ENCODE measurements at places on chromosomes 3 and 15.
A peak's percentile ranks its signal among the peaks of the same experiment; 100 is the strongest.

DNA sequence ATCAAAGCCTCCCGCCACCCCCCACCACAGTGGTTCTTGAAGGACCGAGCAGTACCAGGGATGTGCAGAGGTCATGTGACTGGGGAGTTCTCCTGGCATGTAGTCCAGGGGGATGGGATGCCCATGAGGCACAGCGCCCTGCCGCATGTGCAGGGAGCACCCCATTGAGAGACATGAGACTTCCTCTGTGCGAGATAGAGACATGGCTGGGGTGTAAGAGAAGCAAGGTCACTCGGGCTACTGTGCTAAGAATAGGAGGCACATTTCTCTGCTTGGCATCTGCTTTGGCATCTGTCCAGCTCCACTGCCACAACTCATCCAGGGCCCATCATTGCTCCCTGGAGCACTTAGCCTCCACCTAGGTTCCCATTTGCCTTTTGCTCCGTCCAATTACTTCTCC lies 2.4 kb upstream of the CYP1A1 start:
- peak; percentile 41 for DNase-seq

DNA sequence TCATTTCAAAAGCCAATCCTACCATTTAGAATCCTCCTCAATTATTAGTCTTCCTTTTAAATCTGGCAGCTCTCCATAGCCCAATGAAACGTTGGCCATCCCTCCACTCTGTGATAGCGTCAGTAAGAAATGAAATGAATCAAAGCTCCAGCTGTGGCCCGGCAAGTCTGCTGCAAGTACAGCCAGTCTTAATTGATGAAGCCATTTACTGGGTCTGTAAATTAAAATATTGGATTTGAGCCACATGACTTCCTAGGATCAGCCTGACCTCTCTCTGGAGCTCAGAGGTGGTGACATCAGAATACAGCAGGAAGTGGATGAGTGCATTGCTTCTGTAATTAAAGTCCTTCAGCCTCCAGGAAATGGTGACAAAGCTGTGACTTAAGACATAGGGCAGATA lies 347.0 kb upstream of the LMCD1 start:
- peak; percentile 5 for DNase-seq

GRCh38 chr3:126441256-126441880 lies 34.3 kb downstream of the ZXDC start:
- no peak for DNase-seq

GRCh38 chr3:40310705-40311104 lies 1.2 kb downstream of the EIF1B start:
- DNase-seq: no peak

DNA sequence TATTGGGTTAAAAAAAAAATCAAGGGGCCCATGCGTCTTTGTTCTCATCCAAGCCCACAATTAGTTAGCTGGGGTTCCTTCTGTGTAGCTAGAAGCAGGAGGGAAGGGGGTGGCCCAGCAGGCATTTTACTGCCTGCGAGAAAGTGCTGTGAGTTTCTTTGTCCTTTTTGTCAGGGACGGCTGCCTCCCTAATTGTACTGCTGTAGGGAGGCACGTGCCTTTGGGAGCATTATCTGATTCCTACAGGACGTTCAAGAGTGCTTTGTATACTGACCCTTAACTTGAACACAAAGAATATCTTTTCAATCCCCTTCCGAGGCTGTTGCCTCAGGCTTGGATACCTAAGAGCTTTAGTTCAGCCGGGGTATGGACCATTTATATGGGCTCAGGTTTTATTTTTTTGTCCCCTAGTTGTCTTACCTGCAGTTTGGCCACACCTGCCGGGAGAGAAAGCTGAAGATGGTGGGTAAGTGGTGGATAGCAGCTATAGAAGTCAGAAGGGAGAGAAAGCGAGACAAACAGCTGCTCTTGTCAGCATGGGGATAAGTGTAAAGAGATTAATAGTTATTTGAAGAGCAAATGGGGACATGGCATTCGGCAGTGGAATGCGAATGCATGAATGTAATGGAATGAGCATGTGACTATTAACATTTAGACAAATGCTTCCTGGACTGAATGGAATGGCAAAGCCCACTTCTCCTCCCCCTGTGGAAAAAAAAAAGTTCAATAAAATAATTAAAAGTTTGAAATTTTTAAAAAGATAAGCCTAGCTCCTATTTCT lies 175.2 kb downstream of the TP63 start:
- DNase-seq: no peak

GRCh38 chr3:188660415-188660814 lies 506.5 kb downstream of the LPP start:
- DNase-seq: no peak

DNA sequence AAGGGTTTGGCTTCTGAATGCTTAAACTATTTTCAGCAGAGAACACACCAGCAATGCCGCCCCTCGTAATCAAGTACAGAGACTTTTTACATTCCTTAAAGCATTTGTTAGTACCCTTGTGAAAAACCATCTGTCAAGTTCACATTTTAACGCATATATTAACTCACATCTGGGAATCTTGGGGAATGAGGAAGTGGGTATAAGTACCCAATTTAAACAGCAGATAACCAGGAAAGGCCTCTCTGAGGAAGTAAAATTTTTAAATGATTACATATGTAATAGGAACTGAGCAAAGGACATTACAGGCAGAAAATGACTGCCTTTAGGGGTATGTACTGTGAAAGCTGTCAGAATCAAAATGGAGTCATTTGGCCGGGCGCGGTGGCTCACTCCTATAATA lies 12.8 kb upstream of the CFAP44 start:
- DNase-seq: no peak

- no peak for DNase-seq
These were observed 204.4 kb downstream of the SLC9A9 start for GRCh38 chr3:143643905-143644304.

GRCh38 chr3:43238801-43239200 lies 47.5 kb upstream of the SNRK start:
- no peak for DNase-seq

GRCh38 chr3:182078316-182078715 lies 366.6 kb downstream of the SOX2 start:
- DNase-seq: no peak

- DNase-seq: no peak
These were observed 381.0 kb downstream of the SOX2 start for GRCh38 chr3:182092662-182093262.

- DNase-seq: no peak
These were observed 73.8 kb downstream of the IQSEC1 start for GRCh38 chr3:12999147-13000140.

GRCh38 chr3:159881208-159881607 lies 107.4 kb upstream of the IL12A start:
- DNase-seq: no peak

GRCh38 chr3:172319595-172319994 lies 128.7 kb downstream of the GHSR start:
- no peak for DNase-seq

- no peak for DNase-seq
These were observed 126.9 kb upstream of the STRIT1 start for GRCh38 chr3:155420406-155420805.

- no peak for DNase-seq
These were observed 10.7 kb upstream of the SHISA5 start for GRCh38 chr3:48514431-48515227.

DNA sequence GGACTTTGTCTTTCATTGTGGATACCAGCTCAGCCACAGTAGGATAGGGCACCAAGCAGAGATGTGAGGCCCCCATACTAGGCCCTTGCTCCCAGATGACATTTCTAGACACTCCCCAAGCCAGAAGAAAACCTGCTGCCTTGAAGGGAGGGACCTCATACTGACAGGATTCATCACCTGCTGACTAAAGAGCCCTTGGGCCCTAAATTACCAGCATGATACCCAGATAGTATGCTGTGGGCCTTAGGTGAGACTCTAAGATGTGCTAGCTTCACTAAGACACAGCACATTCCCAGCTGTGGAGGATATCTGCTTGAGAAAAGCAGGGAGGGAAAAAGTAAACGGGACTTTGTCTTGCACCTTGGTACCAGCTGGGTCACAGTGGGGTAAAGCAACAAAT lies 324.0 kb downstream of the TBL1XR1 start:
- no peak for DNase-seq

- DNase-seq: no peak
These were observed 51.9 kb downstream of the NKIRAS1 start for GRCh38 chr3:23864931-23865330.

DNA sequence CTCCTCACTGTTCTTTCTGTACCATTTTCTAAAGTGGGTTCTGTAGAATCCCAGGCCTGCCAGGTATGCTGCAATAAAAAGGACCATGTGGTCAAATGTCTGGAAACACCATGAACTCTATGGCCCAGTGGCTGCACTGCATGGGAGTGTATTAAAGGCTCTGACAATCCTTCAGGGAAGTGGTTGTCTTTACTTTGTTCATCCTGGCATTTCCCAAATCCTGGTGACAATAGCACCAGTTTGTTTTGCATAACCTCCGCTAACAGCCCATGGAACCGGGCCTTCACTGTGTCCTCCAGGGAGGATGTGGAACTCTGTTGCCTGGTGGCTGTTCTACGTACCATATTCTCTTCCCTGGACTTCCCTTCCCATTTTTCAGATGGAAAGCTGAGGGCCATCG lies 11.2 kb upstream of the DUSP7 start:
- no peak for DNase-seq

GRCh38 chr15:87632364-87632763 lies 624.2 kb downstream of the NTRK3 start:
- DNase-seq: no peak

DNA sequence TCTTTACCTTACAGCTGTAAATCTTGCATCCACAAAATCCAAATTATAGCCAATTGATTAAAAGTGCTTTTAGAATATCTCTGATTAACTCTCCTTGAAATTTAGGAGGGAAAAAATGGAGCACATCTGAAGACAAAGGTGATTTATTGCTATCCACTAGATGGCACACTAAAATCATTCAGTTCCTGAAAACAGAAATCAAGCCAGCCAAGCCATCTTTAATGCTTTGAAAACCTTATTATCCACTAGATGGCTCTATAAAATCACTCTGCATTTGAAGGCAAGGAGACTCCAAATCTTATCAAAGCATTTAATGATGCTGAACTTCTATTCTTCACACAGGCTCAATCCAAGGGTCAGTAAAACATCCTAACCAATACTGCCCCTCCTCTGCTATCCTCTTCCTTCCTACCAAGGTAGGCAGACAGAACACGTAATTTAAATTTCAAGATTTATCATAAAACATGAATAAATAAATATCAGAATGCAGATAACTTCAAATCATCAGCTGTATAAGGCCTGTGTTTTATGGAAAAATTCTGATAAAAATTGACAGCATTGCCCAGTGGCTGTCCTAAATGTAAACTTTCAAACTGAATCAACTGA lies 48.4 kb downstream of the GOLIM4 start:
- DNase-seq: peak; percentile 50

Data from SK-N-SH (cell line).